NCI-H748 treated with DMSO at 0.1 percent for 48 hours (cell line): ENCODE measurements at places on chromosomes 6 and 20.

GRCh38 chr6:46072866-46073265 is 56.9 kb upstream of the ENPP4 start:
- no peak for DNase-seq

DNA sequence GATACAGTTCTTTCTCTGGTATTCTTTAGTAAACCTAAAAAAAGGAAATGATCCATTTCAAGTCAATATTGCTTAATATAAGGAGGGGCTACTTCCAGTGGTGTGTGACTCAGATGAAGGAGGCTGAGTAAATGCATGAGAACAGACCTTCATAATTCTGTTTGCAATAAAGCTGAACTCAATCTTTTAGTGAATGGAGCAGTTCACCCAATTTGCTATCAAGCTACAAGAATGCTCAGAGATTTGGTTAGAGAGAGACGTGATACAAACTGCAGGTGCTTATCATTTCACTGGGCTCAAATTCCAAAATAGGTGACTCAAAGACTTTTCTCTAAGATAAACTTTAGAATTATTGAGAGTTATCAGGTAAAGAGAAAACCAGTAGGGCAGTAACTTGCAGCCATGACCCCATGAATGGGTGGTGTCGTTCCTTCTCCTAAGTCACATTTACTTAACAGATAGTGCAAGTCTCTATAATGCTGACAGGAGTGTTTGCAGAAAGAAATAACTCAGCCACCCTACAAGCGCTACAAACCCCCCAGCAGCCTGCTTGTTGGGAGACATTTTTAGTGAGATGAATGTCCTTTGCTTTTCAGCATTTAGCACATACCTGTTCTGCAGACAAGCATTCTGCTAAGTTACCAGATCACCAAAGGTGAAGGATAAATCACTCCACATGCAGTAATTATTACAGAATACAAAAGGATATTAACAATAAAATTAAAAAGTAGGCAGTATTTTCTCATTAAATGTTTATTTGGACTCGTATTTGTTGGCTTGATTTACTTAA is 16.4 kb upstream of the BLOC1S5 start:
- no peak for DNase-seq

- DNase-seq, result no peak
Measured at GRCh38 chr6:149046822-149047246, 270.7 kb upstream of the TAB2 start.

GRCh38 chr6:106637717-106638341 is 8.5 kb downstream of the QRSL1 start:
- no peak for DNase-seq

DNA sequence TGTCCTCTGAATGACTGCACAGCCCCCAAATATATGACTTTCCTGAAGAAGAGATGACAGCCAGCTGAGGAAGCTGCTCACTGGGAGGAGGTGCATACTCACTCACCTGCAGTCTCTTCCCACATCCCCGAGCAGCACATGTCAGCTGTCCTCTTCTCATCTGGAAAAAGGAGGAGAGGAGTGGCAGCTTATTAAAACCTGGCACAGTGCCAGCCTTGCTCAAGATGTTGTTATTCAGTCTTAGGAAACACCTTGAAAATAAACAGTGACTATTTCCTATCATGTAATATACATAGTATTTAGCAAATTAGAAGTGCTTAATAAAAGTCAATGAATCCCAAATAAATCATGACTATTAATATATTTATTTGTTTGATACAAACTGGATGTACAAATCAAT is 232.9 kb downstream of the EPM2A start:
- DNase-seq, result peak; percentile 50

DNA sequence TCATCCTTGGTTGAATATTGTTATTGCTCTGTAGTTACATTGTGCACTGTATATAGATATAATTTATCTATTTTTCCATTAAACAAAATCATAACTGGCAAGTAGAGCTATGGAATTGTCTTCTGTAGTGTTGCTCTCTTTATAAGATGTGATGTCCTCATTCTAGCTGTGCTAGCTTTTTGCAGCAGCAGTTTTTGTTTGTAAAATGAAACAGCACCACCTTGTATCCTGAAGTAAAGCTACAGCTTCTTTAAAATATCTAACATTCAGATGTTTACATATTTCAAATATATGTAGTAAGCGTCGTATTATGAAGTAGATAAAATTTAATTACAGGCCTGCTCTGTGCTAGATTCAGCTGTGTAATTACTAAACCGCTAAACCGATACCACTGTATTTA is 328.8 kb upstream of the MANEA start:
- peak; percentile 8 for DNase-seq

DNA sequence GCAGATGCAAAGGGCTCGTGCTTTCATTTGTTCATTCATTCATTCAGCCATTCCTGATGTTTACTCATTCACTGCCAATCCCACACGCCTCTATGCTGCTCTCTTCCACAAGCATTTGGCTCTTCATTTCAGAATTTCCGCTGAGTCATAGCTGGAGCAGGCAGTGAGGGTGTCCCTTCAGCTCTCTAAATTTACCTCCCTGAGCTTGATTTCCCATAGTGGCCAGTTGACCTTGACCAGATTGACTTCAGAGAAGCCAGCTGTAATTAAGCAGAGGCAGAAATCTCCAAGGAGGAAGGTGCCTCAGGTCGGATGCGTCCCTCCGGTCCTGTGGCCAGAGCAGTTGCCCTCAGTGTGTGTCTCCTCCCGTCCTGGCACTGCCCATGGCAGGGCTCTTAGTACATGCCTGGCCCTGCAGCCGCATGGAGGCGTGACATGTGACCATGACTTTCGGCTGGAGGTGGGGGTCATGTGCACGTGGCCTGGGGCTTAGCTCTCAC is 267.2 kb upstream of the ECI2 start:
- no peak for DNase-seq

DNA sequence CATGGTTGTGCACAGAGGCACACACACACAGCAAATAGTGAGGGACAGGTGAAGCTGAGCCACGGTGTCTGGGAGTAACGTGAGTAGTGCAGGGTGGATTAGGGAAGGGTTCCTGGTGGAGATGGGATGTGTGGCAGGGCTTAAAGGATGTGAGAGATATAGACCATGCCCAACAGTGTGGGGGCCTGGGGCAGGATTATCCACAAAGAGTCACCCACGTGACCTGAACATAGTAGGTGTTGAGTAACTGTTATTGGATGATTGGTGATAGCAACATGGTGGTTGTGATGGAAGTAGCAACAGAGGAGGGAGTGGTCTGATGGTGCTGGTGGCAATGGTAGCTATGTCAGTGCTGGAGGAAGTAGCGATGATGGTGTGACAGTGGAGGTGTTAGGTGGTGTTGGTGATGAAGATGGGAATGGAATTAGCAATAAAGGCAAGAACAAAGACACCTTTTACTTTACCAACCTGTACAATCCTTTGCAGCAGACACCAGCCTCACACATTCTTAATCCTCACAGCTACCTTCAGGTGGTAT is 135.1 kb downstream of the MRPL14 start:
- no peak for DNase-seq

- no peak for DNase-seq
Measured at GRCh38 chr6:5677219-5678000, 329.3 kb downstream of the NRN1 start.

DNA sequence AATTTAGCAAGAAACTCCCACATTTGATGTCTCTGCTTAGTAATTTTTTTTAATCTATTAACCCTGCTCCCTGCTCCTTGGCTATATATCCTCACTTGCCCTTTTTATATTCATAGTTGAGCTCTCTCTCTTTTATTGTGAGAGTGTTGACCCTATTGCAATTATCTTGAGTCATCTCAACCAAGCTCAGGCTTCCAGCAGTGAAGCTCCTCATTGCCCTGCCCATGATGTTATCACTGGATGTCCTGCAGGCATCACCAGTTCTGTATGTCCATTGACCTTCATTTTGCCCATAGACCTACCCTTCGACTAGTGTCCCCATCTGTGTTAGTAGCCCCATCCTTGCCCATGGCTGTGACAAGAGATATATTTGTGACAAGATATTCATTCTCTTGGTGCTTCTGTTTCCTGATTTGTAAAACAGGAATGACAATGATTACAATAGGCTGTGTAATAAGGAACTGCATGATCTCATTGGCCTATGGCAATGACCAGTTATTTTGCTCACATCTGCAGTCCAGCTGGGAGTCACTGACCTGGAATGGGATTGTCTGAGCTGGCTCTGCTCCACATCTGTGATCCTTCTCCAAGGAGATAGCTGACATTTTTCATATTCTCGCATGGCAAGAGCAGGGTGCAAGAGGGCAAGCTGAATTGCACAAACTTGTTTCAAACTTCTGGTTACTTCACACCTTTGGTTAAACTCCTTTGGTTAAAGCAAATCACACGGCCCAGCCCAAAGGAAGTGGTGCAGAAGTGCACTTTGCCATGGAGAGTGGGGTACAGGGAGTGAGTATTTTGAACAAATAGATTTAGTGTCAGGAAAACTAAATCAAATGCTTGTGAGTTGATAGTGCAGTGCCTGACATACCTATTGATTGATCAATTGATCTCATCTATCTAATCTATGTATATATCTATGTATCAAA is 47.7 kb upstream of the CST5 start:
- no peak for DNase-seq

DNA sequence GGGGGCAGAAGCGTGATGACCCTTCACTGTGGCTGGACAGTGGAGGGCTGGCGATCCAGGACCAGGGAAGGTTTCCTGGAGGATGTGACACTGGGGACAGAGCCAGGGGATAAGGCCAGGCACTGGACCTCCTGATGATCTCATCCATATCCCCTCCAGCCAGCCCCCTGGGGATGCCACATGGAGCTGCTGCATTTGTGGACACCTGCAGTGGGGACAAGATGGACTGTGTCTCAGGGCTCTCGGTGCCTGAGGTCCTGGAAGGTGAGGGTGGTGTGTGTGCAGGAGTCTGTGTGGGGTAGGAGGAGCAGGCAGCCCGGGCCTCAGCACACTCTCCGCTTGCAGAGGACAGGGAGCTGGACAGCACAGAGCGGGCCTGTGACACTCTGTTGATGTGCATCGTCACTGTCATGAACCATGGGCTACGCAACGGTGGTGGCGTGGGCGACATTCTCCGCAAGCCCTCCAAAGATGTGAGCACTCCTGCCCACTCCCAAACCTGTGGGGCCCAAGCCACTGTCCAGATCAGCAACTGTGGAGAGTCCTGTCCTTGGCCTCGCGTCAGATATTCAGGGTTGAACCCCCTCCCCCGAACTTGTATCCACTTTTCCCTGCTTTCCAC is 19.9 kb downstream of the UQCC2 start:
- no peak for DNase-seq

DNA sequence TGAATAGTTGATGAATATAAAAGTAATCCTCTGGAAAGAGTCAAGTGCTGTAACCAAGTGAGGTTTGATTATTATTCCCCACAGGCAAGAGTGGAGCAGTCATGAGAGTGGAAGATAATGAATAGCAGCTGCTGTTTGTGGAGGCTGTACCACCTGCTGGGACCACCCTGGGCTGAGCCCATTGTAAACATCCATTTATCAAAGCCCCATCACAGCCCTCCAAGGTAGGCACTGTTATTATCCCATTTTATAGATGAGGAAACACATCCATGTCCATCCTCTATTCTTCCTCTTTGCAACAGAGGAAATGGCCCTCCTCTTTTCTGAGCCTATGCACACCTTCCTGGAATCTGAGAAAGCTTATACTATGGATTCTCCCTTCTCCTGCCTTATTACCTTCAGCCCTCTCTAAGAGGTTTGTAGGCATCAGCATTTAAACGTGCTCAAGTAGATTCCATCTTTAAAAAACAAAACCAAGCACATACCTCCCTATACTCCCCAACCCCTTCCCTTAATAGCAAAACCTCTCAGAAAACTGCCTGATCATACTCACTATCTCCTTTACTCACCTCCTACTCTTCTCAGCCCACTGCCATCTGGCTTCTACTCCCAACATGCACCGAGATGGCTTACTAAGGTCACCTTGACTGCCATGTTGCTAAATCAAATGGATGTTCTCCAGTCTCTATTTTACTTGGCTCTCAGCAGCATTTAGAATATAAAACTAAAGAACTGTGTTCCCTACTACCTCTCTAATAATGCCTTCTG is 37.1 kb downstream of the CDH22 start:
- DNase-seq, result no peak

DNA sequence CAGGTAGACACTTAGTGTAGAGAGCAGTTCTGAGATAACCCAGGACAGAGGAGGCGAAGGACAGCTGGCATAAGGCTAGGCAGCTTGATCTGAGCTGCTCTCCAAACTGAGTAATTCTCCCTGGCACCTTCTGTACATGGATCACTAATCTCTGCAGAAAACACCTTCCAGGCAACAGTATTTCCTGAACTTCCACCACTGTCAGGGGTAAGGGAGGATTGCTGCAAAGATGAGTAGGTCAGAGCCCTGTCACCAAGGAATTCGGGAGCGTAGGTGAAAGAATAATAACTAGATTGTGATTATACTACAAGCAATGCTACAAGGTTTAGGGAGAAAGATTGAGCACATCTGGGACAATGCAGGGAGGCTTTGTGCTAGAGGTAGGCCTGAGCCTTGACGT is 1.9 kb downstream of the HM13 start:
- no peak for DNase-seq

DNA sequence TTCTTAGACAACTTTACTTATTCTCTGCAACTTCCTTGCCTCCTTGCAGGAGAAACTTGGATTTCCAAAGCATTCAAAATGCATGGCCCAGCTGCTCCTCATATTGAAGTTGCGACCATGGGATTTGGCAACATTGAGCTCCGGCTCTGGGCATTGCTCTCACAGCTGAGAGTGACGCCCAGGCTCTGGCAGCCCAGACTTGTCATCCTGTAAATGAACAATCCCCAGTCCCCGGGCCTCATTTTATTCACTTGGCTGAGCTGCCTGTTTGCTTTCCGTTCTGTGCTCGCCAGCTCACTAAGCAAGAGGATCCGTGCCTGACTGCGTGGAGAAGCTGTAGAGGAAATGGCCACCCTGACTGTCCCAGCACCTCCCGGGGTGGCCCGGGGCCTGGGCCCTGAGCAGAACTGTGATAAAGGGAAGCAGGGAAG is 119.5 kb upstream of the CD93 start:
- DNase-seq, result no peak
